Common myeloid progenitor, CD34-positive (primary cell): ENCODE measurements at places on chromosomes 2 and 18.
A peak's percentile ranks its signal among the peaks of the same experiment; 100 is the strongest.

DNA sequence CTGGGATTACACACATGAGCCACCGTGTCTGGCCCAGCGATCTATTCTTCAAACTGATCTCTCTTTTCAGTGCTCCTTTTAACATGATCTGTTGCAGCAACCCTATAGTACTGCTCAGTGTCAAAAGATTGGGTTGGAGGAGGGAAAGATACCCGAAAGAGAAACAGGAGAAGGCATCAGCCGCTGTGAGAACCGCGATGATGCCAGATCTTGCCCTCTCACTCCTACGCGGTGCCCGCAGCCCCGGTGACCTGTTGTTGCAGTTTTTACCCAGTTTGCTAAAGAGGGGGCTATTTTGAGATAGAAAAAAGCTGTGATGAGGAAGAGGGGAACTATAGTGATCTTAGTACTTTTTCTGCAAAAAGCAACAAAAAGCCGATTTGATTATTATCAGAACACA lies 335.5 kb downstream of the KCNS3 start:
- no peak for DNase-seq

DNA sequence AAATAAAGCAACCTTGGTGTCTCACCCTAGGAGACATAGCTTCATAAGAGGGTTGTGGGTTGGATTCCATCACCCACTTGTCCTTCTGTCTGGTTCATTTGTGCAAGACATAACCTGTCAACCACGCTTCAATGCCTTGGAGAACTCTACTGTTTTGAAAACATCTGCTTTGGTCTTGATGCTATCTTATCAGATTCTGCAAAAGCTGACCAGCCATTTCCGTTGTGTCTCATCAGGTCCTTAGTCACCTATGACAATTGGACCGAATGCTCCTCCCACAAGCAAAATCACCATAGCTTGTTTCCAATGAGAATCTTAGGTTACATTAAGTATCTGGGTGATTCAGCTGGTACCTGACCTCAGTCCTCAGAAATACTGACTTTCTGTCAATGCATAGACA lies 35.4 kb downstream of the STAT4 start:
- DNase-seq = no peak

- DNase-seq = peak; percentile 38
These were observed 15.3 kb downstream of the CNOT11 start for GRCh38 chr2:101267671-101268656.

DNA sequence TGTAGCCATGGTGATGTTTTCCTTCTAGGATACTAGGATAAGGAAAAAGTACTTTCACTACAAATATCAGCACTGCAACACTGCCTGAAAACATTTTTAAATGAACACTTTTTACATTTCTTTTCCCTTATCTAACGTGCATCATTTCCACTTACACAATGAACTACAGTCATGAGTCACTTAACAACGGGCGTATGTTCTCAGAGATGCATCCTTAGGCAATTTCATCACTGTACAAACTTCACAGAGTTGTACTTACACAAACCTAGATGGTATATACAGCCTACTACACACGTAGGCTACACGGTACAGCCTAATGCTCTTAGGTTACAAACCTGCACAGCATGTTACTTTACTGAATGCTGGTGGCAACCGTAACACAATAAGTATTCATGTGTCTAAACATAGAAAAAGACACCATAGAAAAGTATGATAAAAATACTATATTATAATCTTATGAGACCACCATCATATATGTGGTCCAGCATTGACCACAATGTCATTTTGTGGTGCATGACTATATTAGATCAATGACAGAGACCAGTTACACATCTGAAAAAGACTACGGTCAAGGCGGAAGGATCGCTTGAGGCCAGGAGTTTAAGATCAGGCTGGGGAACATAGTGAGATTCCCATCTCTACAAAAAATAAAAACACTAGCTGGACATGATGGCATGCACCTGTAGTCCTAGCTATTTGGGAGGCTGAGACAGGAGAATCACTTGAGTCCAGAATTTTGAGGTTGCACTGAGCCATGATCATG lies 39.8 kb downstream of the WDR33 start:
- DNase-seq = peak; percentile 22

GRCh38 chr2:98438190-98439133 lies 6.2 kb upstream of the INPP4A start:
- DNase-seq = no peak

- no peak for DNase-seq
These were observed 408.9 kb downstream of the RIT2 start for GRCh38 chr18:42706618-42707017.

DNA sequence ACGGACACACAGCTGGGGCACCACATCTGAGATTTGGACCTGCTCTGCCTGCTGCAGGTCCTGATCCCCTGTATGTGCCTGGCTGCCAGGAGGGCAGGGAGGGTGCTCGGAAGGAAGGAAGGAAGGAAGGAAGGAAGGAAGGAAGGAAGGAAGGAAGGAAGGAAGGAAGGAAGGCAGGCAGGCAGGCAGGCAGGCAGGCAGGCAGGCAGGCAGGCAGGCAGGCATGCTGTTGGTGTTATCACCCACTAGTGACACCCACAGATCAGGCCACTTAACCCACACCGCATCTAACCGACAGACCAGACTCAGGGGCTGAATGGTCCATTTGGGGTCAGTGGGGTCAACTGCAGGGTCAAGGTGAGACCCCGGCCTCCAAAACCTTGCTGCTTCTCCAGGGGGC lies 5.8 kb downstream of the KLHL30 start:
- DNase-seq = no peak

DNA sequence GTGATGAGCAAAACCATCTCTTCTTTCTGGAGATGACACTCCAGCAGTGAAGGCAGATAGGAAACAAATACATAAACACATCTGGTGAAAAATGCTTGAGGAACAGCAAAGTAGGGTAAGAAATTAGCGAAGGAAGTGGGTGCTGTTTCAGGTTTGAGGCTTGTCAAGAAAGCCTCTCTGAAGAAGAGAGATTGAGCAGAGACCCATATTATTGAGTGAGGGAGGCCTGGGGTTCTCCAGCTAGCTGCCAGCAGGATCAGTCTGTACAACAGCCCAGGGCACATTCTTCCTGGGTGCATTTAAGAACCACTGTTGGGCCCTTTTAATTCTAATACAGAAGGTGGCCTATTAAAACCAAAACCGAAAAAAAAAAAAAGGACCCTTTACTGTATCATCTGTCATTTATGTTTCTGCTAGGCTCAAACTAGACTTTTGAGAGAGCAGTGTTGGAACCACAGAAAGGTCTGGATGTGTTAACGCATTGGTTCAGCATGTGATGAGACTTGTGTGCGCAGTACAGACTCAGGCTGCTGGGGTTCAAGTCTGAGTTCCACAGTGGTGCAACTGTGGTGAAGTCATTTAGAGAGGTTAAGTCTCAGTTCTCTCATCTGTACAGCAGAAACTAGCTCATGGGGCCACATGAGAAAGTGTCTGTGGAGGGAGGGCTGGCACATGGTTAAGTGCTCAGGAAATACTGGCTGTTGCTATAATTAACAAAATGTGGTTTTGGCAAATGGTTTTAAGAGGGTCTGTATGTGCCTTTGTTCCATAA lies 28.9 kb downstream of the MGAT5 start:
- DNase-seq = no peak

DNA sequence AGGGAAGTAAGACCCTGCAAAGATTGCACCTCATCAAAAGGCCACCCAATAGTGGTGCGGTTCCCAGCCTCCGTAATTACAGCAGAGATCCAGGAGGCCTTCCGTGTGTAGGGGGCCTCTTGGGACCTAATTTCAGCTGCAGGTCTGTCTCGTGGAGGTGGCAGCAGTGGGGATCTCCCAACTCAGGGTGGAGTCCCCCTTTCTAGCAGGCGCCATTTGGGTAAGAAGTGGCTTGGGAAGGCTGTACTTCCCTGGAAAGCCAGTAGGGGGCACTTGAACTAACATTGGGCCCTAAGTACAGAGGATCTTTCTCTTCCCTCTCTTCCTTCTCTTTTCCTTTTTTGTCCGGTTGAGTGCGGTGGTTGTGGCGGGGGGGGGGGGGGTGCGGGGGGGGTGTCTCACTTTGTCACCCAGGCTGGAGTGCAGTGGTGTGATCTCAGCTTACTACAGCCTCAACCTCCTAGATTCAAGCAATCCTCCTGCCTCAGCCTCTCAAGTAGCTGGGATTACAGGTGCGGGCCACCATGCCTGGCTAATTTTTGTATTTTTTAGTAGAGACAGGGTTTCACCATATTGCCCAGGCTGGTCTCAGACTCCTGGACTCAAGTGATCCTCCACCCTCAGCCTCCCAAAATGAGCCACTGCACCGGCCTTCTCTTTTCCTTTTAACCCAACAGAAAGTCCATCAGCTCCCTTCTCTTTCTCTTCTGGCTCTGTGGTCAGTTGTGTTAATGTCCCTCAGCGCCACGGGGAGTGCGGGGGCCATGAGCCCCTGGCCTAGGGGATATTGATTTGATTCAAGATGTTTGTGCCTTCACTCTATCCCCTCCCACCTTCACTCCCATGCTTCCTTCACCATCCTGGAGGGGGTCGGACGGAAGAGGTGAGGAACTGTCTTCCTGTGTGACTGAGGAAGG lies 32.0 kb downstream of the CENPO start:
- DNase-seq = peak; percentile 22

DNA sequence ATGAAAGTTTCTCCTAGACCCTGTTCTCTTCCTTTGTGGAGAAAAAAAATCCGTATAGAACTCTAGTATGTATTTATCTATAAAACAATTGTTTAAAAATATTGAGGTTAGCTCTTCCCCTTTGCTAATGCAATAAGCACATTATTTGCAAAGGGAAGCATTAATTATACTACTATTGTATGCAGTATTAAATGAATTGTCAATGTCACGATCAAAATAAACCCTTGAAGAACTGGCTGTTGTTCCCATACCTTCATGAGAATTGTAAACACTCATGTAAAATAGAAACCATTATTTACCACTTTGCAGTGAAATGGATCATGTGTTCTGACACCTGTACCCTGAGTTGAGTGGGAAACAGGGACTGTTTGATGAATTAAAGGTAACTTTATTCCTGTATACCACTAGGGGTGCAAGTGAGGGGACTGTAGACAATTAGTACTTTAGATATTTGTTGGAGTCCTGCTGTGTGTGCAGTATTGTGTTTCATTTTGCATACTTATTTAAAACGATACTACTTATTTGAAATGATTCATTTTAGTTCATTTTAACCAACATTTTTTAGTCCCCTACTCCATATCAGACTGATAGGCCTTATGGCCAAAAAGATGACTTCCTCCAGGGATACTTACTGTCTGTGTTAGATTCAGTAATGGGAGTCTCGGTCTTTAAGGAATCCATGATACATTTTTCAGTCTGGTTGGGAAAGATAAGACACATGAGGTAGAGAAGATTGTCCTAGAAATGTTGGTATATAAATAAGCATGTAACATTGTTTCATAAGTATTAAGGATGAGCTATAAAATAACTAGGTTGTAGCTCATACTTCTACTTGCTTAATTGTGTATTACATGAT lies 7.9 kb downstream of the PKP4 start:
- peak; percentile 27 for DNase-seq

GRCh38 chr2:169510496-169510895 lies 994 bp downstream of the KLHL41 start:
- no peak for DNase-seq

DNA sequence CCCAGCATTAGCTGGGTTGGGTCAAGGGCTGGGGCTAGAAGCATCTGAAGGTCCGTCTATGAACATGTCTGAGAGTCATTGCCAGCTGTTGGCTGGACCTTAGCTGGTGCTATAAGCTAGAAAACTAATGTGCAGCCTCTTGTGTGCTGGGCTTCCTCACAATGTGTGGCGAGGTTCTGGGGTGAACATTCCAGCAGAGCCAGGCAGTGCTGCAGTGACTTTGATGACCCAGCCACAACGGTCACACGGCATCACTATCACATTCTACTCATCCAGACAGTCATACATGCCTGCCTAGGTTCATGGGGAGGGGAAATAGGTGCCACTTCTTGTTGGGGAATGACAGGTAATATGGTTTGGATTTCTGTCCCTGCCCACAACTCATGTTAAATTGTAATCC lies 260.5 kb downstream of the CYP26B1 start:
- DNase-seq = no peak

DNA sequence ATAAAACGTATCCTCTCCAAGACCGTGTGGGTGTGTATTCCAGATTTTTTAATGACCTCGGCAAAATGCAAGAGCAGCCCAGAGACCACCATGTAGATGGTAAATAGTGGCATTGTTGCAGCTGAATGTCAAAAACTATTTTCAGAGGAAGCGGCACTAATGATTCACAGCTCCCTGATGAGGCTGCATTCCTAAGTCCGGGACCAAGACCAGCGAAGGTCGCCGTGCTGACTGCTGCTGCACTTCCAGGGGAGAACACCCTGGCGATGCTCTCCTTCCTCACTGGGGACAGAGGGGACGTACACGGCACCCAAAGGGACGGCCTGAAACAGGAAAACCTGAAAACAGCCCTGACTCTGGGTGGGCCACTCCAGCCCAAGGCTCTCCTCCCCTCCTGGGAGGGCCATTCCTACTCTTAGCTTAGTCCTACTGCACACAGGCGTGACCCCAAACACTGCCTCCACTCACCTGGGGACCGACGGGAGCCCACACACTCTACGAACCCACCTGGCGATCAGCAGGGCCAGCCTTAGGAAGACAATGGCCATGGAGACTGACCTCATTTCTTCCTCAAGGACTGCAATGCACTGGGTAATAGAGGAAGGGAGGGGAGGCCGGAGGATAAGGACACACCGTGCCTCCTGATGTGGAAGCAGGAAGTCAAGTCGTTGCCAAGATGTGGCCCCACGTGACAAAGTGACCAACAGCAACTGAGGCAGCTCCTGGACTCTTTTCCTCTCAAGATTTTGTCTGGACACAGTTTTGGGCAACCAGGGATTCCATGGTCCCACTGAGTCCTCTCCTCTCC lies 82.8 kb downstream of the ZNF516 start:
- DNase-seq = no peak

DNA sequence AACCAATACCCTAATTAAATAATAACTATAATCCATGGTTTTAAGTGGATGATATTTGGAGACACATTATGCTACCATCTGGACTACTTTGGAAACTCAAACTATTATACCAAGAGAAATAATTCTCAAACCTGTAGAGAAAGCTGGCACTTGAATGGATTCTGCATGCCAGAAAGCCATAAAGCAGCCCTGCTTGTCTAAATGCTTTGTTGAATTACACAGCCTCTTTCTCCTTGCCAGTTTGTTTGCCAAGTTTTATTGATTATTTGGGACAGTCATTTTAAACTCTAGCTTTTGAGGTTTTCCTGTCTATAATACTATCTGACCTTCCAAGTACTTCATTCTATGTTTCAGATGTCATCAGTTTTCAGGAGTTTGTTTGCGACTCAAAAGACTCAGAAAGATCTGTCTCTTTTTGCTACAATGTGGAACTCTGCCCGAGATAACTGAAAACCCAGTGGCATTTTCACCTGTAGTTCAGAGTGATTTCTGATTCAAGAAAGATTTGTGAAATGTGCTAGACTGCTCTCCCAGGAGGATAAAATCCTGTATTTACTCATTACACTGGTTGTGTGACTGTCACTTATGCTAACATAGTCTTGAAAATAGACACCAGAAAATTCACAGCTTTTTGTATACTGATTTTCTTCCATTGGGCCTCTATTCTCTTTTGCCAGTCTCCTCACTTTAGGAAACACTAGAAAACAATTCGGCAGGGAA lies 29.2 kb upstream of the MBOAT2 start:
- no peak for DNase-seq

- DNase-seq = no peak
These were observed 75.8 kb upstream of the SLC1A4 start for GRCh38 chr2:64913357-64913869.

- no peak for DNase-seq
These were observed 69.7 kb upstream of the ZNF516 start for GRCh38 chr18:76564655-76565237.
